Activated CD4-positive, alpha-beta T cell treated with anti-CD3 and anti-CD28 coated beads for 36 hours (primary cell): ENCODE measurements at places on chromosomes 16 and 17.

DNA sequence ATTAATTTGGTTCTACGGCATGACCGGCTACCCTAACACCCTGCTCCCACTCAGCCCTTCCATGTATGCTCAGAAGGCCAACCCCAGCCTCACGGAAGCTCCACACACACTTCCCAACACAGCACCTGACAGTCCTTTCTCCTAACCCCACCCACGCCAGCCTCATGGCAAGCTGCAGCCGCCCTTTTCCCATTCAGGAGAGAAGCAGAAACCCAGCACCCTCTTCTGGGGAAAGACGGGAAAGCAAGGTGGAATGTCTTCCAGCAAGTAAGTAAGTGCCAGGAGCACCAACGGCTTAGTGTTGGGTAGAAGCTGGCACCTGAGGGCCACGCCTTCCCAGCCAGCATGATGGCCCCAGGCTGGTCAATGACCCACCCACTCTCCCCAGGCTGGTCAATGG, 32.1 kb downstream of the ABR start:
- no peak for DNase-seq

GRCh38 chr16:70493802-70494201, 29.6 kb downstream of the COG4 start:
- DNase-seq = no peak

- DNase-seq = no peak
Measured at GRCh38 chr16:26070302-26071100, 378.7 kb downstream of the HS3ST4 start.

GRCh38 chr17:49715216-49715615, 7.5 kb upstream of the SLC35B1 start:
- peak; percentile 57 for DNase-seq

DNA sequence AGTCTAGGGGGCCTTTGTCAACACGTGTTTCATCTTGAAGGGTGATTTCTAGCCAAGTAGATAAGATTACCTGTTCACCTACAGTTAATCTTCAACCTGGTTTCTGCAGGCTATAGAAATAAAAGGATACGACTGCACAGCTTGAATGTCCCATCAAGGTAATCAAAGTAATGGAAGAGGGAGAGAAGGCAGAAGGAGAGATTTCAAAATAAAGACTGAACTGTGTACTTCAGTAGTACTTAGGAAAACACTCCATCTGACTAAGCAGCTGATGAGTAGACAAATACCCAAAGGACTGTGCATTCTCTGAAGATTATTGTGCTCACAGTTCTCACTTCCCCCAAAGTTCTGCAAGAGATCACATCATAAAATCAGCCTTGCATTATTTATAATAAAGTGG, 5.8 kb upstream of the RFFL start:
- DNase-seq = no peak

DNA sequence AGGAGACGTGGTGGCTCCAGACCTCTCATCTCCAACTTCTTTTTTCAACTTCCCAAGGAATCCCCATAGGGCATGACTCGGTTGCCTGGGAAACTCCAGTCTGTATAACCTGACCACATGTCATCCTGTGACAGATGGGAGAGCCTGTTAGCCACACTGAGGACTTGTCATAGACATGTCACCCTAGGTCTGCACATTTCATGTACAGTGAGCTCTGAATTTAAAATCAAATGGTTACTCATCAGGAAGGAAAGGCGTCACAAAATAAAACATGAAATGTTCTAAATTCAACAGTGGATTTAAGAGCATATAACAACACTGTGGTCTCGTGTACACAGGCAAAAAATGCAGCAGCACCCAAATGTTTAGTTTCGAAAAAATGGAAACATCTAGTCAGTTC, 22.2 kb upstream of the ADAMTS18 start:
- no peak for DNase-seq

GRCh38 chr17:38603786-38604478, 1.8 kb downstream of the SRCIN1 start:
- no peak for DNase-seq

- no peak for DNase-seq
Measured at GRCh38 chr16:51030516-51030915, 120.6 kb downstream of the SALL1 start.

DNA sequence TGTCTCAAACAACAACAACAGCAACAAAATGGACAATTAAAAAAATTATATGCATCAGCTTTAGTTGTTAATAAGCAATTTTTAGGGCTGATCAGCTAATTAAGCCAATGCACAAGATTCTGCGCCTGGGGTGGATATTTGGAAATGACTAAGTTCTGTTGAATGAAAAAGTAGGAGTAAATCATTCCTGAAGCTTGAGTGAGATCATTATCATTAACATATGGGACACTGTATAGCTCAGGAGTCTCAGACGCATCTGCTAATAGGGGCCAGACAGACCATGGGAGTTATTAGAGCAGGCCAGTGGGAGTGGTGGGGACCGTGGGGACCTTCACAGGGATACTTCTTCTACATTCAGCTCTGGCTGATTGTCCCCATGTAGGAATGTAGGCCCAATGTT, 22.8 kb downstream of the IRX5 start:
- DNase-seq = no peak

GRCh38 chr17:19369846-19370492, 7.4 kb upstream of the B9D1 start:
- peak; percentile 25 for DNase-seq

DNA sequence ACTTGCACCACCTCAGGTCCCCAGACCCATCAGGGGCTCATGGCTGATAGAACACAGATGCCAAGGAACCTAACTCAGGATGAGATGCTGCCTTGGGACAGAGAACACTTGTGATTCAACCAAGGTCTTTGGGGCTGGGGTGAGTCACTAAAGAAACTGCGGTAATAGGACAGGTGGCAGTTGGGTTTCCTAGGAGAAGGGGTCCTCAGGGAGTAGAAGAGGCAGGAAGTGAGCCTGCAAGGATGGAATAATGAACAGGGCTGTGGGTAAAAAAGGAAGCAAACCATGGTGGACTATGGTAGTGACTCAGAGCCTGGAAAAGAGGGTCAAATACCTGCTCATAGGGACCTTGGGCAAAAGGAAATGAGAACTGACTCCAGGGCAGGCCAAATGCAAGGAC, 6.5 kb upstream of the PNPO start:
- no peak for DNase-seq

- peak; percentile 76 for DNase-seq
Measured at GRCh38 chr17:7479213-7480088, at the start of gene ZBTB4. Gene ZBTB4 (minus strand): TSS chr17:7479631. CDS start chr17:7466801, 12,830 bp downstream.

- DNase-seq = peak; percentile 52
Measured at GRCh38 chr16:85798901-85799496, 345 bp downstream of the EMC8 start.
